Non-pigmented ciliary epithelial cell (primary cell): ENCODE measurements at places on chromosomes 11 and 22.

DNA sequence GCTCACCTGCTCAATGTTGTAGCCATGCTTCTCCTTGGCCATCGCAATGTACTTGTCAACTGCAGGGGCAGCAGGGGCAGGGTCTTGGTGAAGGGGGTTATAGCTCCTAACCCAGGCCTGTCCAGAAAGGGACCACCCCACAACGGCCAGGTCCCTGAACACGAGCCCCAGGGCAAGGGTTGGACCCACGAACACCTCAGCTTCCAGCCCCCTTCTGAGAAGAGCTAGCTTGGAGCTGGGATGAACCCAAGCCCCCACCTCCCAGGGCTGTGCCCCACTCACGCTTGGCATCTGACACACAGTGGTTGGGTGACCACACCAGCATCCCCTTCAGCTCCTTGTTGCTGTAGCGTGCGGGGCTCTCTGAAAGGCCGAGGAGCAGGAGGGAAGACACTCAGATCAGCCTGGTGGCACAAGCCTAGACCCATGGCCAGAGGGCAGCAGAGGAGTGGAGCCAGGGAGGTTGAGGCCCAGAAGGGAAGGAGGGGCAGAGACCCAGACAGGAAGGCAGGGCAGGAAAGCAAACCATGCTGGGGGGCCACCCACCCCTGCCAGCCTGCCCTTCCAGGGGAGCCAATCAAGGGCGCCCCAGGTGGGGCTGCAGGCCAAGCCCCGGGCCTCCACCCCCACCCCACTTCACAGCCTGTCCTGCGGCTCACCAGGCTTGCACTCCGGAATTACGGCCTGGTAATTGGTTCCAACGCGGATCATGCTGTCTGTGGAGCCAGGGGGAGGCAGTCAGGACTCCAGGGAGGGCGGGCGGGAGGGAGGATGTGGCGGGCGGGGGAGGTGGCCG lies 1.9 kb downstream of the RCOR2 start:
- no peak for DNase-seq

DNA sequence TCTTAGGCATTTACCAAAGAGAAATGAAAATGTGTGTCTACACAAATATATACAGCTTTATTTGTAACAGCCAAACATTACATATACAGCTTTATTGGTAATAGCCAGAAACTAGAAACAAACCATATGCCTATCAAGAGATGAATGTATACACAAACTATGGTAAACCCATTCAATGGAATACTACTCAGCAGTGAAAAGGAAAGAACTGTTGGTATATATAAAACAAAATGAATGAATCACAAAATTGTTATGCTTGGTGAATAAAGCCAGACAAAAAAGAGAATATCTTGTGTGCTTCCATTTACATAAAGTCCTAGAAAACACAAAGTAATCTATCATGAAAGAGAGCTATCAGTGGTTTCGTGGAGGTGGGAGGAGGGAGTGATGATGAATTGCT lies 142.9 kb downstream of the EFCAB6 start:
- no peak for DNase-seq

- DNase-seq = no peak
Measured at GRCh38 chr11:65459552-65459951, 37.0 kb downstream of the NEAT1 start.

- DNase-seq = no peak
Measured at GRCh38 chr22:22068025-22068424, 85.4 kb upstream of the TOP3B start.

DNA sequence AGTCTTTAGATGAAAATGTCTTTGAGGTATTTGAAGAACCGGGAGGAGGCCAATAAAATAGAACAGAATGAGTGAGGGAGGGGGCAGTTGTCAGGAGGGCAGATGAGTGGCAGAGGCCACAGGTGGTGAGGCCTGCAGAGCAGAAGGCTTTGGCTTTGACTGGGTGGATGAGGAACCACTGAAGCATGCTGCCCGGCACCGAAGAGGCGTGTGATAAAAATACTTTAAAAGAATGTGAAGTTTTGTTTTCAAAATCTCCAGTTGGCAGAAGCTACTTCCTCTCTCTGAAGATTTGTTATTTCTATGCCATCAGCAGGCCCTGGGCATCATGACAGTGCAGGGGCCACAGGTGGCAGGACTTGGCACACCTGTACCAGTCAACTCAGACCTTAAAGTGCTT lies 6.3 kb downstream of the MS4A12 start:
- no peak for DNase-seq

DNA sequence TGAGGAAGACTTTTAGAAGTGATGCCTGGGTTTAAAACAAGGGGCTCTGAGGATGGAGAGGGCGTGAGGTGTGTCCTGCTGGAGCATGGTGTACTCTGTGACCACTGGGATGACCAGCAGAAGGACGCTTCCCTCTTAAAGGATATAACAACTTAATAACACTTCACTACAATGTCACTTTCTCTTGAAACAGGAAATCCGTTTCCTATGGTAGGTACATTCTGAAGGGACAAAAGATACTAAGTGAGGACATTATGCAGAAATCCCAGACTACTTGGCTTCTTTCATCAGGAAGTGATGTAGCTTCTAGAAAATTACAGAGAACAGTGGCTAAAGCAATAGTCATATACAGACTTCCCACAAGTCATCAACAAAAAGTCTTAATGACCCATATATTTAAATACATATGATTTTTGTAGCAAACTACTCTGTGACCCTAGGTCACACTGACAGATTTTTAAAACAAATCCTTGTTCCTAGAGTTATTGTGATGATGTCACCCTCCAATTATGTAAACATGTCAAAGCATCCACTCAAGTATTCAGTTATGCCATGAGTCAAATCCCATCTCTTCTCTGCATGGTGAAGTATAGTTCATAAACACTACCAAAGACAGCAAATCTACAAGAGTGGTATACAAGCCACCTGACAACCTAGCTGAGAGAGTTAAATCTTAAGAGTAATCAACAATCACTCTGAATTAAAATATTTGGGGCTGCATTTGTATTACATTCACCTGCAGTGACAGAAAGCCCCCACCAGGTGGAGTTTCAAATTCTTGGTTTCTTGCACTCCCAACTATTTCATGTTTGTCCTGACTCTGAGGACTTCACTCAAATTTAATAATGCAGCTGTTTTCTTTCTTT lies 32.8 kb downstream of the PITPNB start:
- DNase-seq = peak; percentile 79

- no peak for DNase-seq
Measured at GRCh38 chr11:13343067-13343466, 65.5 kb downstream of the BMAL1 start.

DNA sequence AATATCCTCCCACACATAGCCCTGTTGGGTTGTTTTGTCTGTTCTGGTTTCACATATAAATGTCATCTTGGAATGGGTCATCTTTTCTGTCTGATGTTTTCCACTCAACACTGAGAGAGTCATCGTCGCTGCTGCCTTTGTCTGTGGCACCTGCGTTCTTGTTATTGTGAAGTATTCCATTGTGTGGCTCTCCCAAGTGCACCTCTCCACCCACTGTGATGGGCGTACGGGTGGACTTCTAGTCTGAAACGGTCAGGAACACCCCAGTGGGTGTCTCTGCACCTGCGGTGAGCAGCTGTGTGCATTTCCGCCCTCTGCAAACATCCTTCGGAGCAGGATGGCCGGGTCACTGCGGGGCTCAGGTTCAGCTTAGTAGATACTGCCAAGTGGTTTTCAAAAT lies 34.5 kb upstream of the RTL6 start:
- DNase-seq = no peak
